EL (cell line): ENCODE measurements at places on chromosomes 13 and 19.

- no peak for DNase-seq
These were observed 722 bp downstream of the PKN1 start for GRCh38 chr19:14433554-14434501.

GRCh38 chr13:52026246-52026626 is 1.7 kb downstream of the UTP14C start:
- no peak for DNase-seq

DNA sequence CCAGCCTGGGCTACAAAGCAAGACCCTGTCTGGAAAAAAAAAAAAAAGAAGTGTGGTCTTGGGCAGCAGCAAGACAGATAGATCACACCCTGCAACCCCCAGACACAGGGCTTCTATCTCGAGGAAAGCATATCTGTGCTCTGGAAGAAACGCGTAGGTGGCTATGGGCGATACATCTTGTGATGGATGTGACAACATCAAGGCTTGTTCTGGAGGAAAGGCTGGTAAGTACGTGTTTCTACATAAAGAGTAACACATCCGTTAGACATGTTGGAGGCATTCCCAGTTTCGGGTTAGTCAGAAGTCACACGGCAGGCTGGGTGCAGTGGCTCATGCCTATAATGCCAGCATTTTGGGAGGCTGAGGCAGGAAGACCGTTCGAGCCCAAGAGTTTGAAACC is 6.6 kb upstream of the DHDH start:
- DNase-seq: peak; percentile 95

DNA sequence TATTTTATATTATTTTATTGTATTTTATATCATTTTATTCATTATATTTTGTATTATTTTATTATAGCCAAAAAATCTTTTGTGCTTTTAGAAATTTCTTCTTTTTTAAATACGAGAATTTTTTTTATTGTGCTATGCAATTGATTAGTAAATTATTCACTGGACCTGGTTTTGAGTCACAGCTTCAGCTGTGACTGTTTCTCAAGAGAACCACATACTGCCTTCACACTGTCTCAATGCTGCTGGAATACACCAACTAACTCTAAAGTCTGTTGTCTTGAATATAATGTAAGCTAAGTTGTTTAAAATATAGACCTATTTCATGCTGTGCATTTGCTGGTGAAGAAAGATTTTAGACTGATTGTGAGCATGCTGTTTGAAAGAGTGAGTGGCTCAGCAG is 423.6 kb downstream of the NDFIP2 start:
- no peak for DNase-seq

GRCh38 chr13:39835253-39835652 is 179.8 kb downstream of the COG6 start:
- DNase-seq: no peak

- no peak for DNase-seq
These were observed 1537.2 kb downstream of the UQCRFS1 start for GRCh38 chr19:27675771-27676170.

DNA sequence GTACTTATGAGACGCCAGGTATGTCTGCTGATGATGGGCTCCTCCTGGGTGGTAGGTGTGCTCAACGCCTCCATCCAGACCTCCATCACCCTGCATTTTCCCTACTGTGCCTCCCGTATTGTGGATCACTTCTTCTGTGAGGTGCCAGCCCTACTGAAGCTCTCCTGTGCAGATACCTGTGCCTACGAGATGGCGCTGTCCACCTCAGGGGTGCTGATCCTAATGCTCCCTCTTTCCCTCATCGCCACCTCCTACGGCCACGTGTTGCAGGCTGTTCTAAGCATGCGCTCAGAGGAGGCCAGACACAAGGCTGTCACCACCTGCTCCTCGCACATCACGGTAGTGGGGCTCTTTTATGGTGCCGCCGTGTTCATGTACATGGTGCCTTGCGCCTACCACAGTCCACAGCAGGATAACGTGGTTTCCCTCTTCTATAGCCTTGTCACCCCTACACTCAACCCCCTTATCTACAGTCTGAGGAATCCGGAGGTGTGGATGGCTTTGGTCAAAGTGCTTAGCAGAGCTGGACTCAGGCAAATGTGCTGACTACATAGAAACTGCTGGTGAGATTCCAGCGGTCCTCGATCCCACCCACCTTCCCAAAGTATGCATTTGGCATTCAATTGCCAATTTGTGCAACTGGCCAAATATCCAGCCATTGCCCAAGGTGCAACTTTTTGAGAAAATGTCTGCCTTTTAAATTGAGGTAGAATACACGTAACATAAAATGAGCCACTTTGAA is 10.2 kb downstream of the OR2Z1 start:
- no peak for DNase-seq

DNA sequence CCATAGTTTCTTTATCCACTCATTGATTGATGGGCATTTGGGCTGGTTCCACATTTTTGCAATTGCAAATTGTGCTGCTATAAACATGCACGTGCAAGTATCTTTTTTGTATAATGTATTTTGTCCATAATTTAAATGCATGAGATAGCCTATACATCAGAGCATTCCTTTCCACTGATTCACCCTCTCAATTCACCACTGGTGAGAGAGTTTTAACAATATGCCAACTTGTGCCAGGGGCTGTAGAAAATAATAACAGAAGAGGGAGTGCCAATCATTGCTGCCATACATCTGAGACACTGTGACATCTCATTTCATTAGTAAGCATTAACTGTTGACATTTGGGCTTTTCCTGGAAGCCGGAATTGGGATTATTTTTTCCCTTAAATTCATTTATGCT is 125.1 kb downstream of the RAP2A start:
- no peak for DNase-seq

- no peak for DNase-seq
These were observed 18.8 kb upstream of the MED4 start for GRCh38 chr13:48113756-48114130.

- DNase-seq: no peak
These were observed 25.7 kb downstream of the COL4A2 start for GRCh38 chr13:110332750-110333149.

DNA sequence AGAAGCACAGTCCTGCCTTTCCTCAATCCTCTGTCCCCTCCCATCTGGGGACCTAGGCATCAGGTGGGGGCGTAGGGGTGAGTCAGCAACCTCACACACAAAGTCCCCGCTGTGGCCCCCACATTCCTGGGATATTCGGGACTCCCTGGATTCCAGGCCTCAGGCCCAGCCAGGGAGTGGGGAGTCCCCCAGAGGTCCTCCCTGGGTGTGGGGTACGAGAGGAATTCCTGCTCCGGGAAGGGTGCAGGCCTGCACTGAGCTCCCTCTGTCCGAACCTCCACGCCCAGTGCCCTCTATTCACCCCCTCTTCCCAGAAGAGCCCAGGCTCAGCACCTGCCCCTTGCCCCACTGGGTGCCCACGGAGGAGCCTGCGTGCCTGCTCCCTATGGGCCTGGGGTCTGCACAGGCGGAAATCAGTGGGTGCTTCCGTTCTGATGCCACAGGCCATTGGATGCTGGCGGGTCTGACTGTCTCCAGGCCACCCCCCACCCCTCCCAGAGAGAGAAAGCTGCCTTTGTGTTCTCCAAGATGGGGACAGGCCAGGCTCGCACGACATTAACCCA is 3.4 kb downstream of the CADM4 start:
- peak; percentile 66 for DNase-seq

DNA sequence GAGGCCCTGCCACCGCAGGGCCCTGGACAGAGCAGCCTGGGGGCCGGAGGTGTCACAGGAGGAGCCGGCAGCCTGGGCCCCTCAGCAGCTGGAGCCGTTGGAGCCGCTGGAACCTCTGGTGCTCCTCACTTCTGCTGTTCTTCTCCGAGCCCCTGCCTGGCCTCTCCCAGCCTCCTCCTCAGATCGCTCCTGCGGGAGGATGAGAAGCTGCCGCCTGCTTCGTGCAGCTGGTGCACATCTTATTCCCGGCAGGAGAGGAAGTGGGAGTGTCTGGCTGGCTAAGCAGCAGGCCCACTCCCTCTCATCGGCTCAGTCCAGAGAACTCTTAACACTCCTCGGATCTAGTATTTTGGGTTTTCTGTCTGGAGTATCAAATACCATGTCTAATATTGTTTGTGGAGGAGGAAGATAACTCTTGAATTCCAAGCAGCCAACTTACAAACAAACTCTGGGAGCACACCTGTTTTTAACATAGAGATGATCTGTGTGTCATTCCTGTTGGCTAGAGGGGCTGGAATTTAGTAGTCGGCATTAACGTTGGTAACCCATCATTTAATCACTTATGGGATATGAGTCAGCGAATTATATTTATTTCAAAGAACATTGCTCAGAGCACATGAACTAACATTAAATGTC is 37.1 kb upstream of the RNF113B start:
- DNase-seq: peak; percentile 71

- DNase-seq: no peak
These were observed 19.7 kb downstream of the ATP4B start for GRCh38 chr13:113638173-113638746.

DNA sequence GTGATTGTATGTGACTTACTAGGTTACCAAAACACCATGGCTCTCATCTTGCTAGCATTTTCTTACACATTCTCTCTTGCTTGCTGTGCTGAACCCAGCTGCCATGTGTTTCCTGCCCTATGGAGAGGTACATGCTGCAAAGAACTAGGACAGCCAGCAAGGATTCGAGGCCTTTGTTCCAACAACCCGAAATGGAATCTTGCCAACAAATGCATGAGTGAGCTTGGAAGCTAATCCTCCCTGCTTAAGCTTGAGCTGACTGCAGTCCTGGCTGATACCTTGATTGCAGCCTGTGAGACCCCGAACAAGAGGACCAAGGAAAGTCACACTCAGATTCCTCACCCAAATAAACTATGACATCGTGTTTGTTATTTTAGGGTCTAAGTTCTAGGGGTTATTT is 651.2 kb downstream of the SLITRK6 start:
- no peak for DNase-seq

- no peak for DNase-seq
These were observed 111.4 kb upstream of the FRY start for GRCh38 chr13:31919971-31920726.

DNA sequence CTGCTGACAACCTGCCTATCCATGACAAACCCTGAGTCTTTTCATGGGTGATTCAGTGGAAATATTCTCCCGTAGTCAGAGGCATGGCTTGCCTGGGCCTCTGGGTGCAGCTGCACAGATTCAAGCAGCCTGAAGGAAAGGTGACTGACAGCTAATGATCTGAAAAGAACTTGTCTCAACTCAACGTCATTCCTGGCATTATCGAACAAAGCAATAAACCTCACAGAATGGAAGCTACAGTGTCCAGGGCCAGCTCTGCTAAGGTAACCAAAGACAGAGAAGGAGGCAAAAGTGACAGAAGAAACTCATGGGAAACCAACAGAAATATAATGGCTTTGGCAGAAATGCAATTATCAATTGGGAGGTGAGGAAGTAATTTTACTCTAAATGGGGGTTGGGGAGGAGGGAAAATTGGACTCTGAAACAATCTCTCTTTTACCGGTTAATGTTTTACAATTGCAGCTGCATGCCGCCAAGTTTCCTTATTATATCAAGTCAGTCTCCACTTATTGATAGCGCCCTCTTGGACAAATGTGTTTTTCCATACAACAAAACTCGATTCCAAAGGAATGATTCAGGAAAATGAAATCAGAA is 12.9 kb downstream of the STARD13 start:
- DNase-seq: no peak

DNA sequence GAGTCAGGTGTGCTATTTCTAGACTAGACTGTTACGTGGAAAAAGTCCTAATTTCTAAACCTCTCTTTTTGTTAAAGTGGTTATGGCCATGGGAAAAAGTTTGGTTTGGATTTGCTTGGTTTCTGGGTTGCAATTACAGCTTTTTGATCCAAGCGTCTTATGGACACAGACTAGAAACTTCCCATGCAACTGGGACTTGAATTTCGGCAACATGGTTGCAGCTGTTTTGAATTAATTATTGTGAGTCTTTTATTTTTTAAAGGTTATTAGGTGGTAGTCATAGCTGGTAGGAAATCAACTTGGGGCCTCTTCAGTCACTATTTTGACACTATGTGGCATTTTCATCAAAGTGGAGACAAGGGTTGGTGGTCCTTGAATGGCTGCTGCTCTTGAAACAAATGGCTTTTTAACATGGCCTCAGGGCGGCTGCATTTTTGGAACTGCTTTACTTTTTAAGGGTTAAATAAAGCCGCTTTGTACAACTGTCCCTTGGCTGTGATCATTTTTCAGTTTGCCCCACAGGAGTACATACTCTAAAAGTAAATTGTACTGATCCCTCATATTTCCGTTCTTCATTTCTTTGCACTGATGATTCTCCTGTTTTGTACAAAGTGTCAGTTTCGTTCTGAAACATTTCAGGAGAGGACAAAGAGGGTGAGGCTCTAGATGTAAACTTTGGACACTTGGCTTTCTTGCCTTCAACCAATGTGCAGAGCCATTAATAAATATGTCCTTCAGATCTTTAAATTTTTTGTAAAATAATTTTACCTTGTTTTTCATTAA is 15.9 kb downstream of the HNRNPM start:
- DNase-seq: no peak

- DNase-seq: no peak
These were observed 418.1 kb downstream of the TSHZ3 start for GRCh38 chr19:30930941-30931706.

GRCh38 chr13:109384491-109385241 is 401.7 kb downstream of the IRS2 start:
- peak; percentile 78 for DNase-seq

DNA sequence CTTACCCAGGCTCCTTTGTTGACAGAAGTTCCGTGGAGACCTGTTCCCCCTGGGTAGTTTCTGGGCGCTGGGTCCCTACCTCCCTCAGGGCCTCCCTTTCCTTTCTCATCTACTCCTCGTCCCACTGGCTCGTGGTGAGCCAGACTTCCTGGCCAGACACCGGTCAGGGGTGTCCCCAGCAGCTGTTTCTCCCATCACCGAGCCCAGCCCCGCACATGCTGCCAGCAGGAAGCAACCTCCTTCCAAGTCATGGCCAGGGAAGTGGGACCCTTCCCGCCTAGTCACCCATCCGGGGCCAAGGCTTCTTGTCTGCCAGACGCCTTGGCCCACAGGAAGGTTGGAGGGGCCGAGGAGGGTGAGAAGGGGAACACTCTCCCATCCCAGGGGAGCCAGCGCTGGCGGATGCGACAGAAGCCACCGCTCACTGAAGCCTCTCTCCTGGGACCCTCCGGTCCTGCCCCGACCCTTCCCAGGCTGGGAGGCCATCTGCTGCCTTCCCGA is 5.7 kb downstream of the PAK4 start:
- no peak for DNase-seq

GRCh38 chr13:80239571-80240255 is 101.2 kb downstream of the SPRY2 start:
- peak; percentile 36 for DNase-seq

- DNase-seq: no peak
These were observed 8.8 kb downstream of the STK11 start for GRCh38 chr19:1214299-1214861.

- DNase-seq: no peak
These were observed 1238.0 kb downstream of the PCDH17 start for GRCh38 chr13:58869566-58869965.
